ENCODE measurements at places on chromosomes 11 and 22.

- no peak for DNase-seq
Measured at GRCh38 chr22:21043860-21044535, 1.7 kb upstream of the LRRC74B start.

- DNase-seq = no peak
Measured at GRCh38 chr22:40607506-40607905, 29.0 kb downstream of the MRTFA start.

DNA sequence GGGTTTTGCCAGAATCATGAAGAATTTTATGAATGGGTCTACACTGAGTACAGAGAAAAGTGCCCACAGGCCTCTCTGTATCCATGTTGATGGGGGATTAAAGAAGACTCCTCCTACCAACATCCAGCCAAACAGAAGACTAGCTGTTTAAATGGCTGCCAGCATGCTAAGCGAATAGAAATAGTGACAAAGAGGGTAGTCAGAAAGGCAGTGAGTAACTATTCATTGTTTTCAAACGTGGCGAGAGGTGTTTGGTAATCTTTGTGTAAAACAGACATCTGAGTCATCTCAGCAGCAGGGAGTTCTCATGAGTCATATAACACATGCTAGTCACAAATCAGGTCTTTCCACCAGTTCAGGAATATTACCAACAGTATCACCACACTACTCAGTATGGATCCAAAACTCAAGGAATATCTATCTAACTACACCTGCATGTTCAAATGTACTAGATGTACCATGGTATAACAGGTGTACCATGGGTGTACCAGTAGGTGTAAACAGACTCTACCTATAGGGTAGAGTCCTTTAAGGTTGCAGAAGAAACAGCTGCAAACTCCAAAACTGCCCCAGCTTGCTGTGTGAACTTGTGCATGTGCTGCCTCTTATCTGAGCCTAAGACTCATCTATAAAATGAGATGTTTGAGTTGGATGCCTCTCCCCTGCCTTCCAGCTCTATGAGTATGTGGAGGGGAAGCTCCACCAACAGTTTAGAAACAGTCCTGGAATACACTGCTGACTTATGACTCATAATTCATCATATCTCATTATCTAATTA lies 82.0 kb downstream of the SLC1A2 start:
- peak; percentile 99 for DNase-seq

DNA sequence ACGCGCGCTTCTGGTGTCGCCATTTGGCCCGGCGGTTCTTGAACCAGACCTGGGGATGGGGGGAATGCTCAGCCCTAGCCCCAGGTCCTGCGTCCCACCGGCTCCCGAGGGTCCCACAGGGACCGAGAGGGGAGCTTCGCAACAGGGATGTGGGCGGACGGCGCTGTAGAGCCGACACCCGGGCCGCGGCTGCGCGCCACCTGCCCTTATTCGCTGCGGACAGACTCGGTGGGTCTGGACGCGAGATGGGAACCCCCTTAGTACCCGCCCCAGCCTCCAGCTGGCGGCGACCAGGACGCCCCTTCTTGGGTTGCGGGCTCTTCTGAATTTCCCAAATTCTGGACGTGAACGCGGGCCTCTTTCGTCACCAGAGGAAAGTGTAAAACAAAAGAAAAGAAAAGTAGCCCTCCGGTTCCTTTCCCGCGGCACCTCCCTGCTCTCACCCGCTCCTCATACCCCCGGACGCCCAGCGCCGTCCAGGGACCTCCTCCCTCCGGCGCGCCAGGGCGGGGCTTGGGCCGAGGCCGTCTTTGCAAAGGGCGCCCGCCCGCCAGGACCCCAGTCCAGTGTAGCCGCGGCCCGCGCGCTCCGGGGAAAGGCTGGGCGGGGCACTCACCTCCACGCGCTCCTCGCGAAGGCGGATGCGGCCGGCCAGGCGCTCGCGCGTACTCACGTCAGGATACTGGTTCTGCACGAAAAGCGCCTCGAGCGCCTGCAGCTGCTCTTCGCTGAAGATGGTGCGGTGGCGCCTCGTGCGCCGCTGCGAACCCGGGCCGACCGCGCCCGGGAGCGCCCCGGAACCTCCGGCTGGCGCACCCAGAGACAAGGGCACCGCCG lies 827 bp downstream of the GSC2 start:
- no peak for DNase-seq

- no peak for DNase-seq
Measured at GRCh38 chr22:16783930-16784354, 41.3 kb downstream of the XKR3 start.

- no peak for DNase-seq
Measured at GRCh38 chr11:22520521-22520920, 105.1 kb downstream of the FANCF start.

- DNase-seq = no peak
Measured at GRCh38 chr11:46445192-46445919, 53.8 kb upstream of the CHRM4 start.

GRCh38 chr11:103844327-103845215 lies 191.9 kb upstream of the DDI1 start:
- no peak for DNase-seq

GRCh38 chr22:43159484-43160178 lies 8.3 kb downstream of the TSPO start:
- peak; percentile 42 for DNase-seq

- DNase-seq = peak; percentile 46
Measured at GRCh38 chr22:29617922-29618629, 14.6 kb downstream of the NF2 start.

DNA sequence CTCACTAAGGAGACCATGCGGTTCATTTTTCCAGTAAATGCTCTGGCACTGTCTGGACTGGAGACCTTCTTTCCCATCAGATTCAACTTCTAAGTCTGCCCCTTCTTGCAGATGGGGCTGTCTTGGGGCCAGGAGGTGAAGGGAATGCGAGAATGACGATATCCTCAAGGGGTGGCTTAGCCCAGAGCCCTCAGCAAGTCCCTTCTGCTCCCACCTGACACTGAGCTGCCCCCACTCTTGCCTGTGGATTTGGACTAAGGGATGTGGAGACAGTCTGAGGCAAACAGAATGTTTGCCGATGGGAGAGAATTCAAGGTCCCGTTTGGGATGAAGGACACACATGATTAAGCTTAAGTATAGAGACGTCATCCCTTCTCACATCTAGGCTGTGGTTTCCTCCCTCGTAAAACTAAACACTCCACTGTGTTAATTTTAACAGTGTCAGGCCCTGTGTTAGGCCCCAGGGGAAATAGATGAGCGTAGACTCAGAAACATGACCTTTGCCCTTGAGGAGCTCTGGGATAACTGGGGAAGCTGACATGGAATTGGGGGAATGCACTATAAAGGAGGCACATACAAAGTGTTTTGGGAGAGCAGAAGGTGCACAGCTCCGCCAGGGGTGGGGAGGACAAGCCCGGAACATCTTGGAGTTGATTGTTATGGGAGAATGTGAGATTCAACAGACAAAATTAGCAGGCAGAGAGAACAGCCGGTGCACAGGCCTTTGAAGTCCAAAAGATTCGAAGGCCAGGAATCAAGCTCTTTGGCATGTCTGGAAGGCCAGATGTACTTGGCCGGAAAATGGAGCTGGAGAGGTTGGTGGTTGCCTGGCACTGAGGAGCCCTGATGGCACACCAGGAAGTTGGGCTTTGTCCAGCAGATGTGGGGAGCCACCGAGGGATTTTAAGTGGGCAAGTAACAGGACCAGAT lies 71.6 kb downstream of the ST3GAL4 start:
- no peak for DNase-seq

- no peak for DNase-seq
Measured at GRCh38 chr11:30344085-30344484, 21.2 kb downstream of the ARL14EP start.

- no peak for DNase-seq
Measured at GRCh38 chr22:50323900-50324299, 2.9 kb downstream of the DENND6B start.

DNA sequence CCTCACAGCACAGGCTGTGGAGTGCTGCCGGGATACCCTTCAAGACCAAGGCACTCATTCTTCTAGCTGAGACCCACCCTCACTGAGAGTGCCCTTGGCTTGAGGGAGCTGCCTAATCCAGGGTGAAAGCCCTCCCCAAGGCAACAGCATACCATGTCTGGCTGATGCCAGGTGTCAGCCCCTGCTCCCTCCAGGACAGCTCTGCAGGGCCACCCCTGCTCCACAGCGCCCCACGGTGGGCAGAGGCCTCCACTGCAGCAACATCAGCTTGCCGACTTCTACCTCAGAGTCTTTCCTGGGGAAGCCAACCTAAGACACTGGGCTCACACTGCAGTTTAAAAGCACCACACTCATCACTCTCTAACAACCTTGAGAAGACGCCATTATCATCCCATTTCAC lies 29.0 kb downstream of the TTLL1 start:
- DNase-seq = peak; percentile 14

GRCh38 chr11:73393479-73394415 lies 17.5 kb downstream of the RELT start:
- peak; percentile 89 for DNase-seq
